A549 treated with GW870086 at 1 μM for 4 hours (cell line): ENCODE measurements at places on chromosomes 4 and X. TPM values are rescaled to one million over a fixed set of nuclear protein-coding genes. Genes with fewer than 3 reads are reported as not detected.

Gene DCAF4L1
- total RNA-seq = 0.11 to 0.15 TPM (median 0.13 TPM) in 5 replicates

Gene PRDM5
- 3.1 to 5.3 TPM (median 4.6 TPM) in 5 replicates for total RNA-seq

Gene LDOC1
- total RNA-seq = 77.1 to 95.4 TPM (median 92.9 TPM) in 5 replicates

Gene FGA
- 16.4 to 22.7 TPM (median 17.4 TPM) in 5 replicates for total RNA-seq

Gene SNX25
- 6.1 to 7.6 TPM (median 7.5 TPM) in 5 replicates for total RNA-seq

Gene UGDH
- 211 to 314 TPM (median 235 TPM) in 5 replicates for total RNA-seq

Gene ELOVL6
- 15.3 to 22.1 TPM (median 19.4 TPM) in 5 replicates for total RNA-seq

Gene CTAG2
- not detected in 5 replicates for total RNA-seq

Gene FATE1
- not detected in 5 replicates for total RNA-seq

Gene PRIMPOL
- 5.7 to 8.1 TPM (median 6.9 TPM) in 5 replicates for total RNA-seq

Gene PAGE4
- total RNA-seq = not detected in 5 replicates

Gene CXCL3
- 3.3 to 4.4 TPM (median 4.0 TPM) in 5 replicates for total RNA-seq

Gene WDFY3
- total RNA-seq = 6.3 to 9.6 TPM (median 7.4 TPM) in 5 replicates
